A549 (cell line): ENCODE measurements at places on chromosomes 12 and 14. TPM values are rescaled to one million over a fixed set of nuclear protein-coding genes. Genes with fewer than 3 reads are reported as not detected.
A peak's percentile ranks its signal among the peaks of the same experiment; 100 is the strongest.

DNA sequence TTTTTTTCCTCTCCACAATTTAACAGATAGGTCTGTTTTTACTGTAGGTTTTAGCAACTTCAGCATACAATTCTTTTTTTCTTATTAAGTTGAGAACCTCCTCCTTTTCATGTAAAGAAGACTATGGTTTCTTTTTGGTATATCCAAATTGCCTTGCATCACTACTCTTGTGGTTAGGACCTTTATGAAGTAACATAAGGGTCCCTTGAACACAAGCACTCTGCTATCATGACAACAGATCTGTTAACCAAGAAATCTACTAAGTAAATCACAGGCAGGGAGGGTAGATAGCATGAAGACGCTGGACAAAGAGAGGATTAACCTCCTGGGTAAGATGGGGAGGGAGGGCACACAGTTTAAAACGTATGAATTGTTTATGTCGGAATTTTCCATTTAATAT is 380.6 kb downstream of the CCDC91 start:
- DNase-seq: no peak

DNA sequence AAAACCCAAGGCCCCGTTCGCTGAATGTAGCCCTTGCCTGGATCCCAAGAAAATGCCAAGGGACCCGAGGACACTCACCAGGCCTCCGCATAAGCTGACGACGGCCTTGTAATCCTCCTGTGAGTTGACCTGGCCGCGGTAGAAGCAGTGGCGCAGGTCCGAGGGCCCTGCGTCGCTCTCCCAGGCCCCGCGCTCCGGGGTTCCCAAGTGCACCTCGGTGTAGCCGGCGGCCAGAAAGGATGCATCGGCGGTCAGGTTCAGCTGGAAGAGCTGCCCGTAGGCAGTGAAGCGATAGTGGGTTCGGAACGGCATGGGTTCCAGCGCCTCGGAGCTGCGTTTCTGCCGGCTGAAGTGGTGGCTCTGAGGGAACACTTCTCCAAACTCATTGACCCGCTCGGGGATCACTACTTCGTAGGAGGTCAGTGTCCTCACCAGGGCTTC is 1.2 kb downstream of the ADAMTS20 start:
- no peak for DNase-seq

GRCh38 chr12:111451232-111451631 is 45.5 kb downstream of the SH2B3 start:
- no peak for DNase-seq

- DNase-seq: no peak
Measured at GRCh38 chr12:42992826-42993225, 403.3 kb upstream of the PRICKLE1 start.

- no peak for DNase-seq
Measured at GRCh38 chr12:24770334-24770733, 178.6 kb downstream of the BCAT1 start.

DNA sequence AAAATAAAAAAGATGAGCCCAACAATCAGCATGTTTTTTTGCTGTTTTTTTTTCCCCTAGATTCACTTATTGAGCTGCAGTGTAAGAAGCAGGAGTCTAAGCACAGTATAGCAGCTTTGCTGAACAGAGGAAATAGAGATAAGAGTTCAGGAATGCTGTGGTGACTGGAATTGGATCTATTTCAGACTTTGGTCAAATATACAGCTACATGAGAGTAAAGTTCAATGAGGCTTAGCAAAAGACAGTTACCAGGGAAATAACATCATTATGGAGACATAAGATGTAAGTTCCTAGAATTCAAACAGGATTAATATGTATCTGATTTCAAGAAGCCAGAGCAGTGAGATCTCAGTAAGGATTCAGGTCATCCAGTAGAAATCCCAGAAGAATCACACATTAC is 613.0 kb downstream of the RPS29 start:
- no peak for DNase-seq

GRCh38 chr12:18054925-18055619 is 34.9 kb downstream of the RERGL start:
- no peak for DNase-seq

DNA sequence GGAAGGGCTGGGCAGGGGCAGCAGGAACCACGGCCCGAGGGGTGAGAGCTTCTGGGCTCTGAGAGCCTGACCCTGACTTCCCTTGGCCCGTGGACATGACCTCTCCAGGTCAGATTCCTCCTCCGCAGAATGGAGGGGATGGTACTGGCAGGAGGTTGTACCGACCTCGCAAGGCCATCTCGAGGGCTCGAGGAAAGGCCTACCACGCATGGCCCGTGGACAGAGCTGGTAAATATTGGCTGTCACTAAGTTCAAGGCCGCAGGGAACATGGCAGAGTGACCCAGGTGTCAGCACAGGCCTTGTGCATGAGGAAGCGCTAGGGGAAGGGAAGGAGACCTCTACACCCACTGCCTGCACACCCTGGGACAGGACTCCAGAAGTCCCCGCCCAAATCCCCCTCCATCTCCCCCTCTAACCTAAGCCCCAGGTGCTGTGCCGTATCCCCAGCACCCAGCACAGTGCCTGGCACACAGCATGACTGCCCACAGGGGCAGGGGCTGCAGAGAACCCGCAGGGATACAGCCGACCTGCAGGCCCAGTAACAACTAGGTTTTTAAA is 54.9 kb upstream of the PPP2R5C start:
- no peak for DNase-seq

- peak; percentile 32 for DNase-seq
Measured at GRCh38 chr14:58133739-58134138, 18.3 kb downstream of the ARMH4 start.

- DNase-seq: peak; percentile 71
Measured at GRCh38 chr14:94036313-94037167, 10.4 kb downstream of the OTUB2 start.

- peak; percentile 13 for DNase-seq
Measured at GRCh38 chr12:46267825-46268582, 839 bp downstream of the SLC38A1 start.

DNA sequence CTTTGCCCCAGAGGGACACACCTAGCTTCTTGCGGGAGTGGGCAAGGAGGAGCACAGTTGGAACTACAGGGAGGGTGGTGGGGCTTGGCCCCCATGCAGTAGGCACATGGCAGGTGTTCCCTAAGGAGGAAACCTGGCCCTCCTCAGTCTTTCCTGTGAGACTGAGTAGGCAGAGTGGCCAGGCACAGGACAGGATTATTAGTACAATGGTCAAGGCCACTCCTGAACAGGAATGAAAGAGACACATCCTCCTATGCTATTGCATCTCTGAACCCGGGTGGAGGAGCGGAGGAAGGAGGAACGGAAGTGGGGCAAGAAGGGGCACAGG is 846 bp downstream of the MYO1A start:
- no peak for DNase-seq

GRCh38 chr12:58513852-58514251 is 406.5 kb downstream of the LRIG3 start:
- no peak for DNase-seq

DNA sequence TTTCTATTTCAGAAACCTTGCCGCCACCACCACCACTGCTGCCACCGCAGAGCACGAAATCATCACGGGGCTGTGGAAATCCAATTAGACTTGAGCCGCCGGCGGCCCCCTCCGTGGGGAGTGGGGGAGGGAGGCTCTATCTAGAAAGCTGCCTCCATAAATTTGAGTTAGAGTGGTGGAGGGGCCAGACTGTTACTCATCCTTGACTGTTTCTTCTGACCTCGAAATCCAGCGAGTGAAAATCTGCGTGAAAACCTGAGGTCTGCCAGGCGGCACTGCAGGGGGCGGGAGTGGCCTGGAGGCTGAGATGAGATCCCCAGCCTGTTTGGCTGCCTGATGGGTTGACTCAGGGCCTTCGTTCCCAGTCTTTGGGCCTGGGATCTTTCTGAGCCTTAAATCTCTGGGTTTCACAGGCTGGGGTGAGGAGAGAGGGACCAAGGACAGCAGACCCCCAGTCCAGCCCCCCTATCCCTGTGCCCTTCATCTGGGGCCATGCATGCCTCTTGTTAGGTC is 29.9 kb downstream of the TSPAN9 start:
- no peak for DNase-seq

VWF gene
- polyA plus RNA-seq: not detected in 3 replicates

COX8C gene
- polyA plus RNA-seq: not detected in 3 replicates

P3H3 gene
- polyA plus RNA-seq: 17.7 to 23.2 TPM (median 21.9 TPM) in 3 replicates

DTD2 gene
- polyA plus RNA-seq: 24.9 to 29.6 TPM (median 28.5 TPM) in 3 replicates

CACNA2D4 gene
- not detected in 3 replicates for polyA plus RNA-seq

TRHDE gene
- polyA plus RNA-seq: 0.10 to 0.32 TPM (median 0.13 TPM) in 3 replicates
